GM10248 (cell line): ENCODE measurements at places on chromosomes 12 and 14.

- DNase-seq: no peak
Measured at GRCh38 chr14:89458713-89459420, 41.8 kb upstream of the FOXN3 start.

- DNase-seq: no peak
Measured at GRCh38 chr14:60254176-60254575, 5.2 kb downstream of the PPM1A start.

- no peak for DNase-seq
Measured at GRCh38 chr12:49888461-49889151, 15.1 kb downstream of the FAIM2 start.

DNA sequence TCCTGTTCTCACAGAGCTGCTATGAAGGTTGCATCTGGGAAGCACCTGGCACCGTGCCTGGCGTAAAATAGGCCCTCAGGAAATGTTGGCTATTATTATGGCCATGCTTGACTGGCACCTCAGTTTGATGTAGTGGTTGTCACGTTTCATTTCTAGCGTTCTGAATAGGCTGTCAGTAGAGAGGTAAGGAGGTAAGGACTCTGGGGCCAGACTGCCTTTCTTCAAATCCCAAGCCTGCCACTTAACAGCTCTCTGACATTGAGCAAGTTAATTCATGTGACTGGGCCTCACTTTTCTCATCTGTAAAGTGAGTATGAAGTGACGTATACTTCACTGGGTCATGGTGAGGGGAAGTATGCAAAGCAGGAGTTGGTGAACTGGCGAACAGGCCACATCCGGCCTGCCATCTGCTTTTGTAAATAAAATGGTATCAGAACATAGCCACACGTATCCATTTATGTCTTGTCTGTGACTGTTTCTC, 196.2 kb downstream of the CACNA1C start:
- DNase-seq: peak; percentile 57

- DNase-seq: peak; percentile 31
Measured at GRCh38 chr12:89863493-89863938, 154.9 kb upstream of the ATP2B1 start.

- DNase-seq: no peak
Measured at GRCh38 chr12:40208707-40209446, 15.9 kb upstream of the LRRK2 start.

DNA sequence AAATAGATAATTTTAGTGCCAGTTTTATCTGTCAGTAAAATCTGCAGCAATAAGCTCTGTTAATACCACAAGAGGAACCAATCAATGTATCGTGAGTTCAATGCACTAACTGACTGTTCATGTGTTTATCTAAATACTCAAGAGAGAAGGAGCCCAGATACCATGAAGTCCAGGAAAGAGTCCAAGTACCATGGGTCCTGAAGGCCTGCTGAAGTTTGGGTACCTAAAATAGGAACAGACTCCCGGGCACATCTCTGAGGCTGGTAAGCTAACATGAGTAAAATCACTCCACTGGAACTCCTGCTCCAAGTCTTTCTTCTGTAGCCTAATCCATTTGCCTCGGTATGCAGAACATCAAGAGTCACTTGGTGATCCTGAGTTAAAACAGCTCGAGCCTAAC, 71.1 kb downstream of the PRKD1 start:
- DNase-seq: no peak

GRCh38 chr12:53053218-53054111, 3.6 kb downstream of the TNS2 start:
- no peak for DNase-seq

GRCh38 chr12:70745048-70745447, 107.8 kb upstream of the PTPRB start:
- DNase-seq: no peak

GRCh38 chr12:101877806-101878242, 444 bp downstream of the DRAM1 start:
- peak; percentile 37 for DNase-seq

- DNase-seq: no peak
Measured at GRCh38 chr12:68368327-68368726, 36.2 kb upstream of the MDM1 start.

DNA sequence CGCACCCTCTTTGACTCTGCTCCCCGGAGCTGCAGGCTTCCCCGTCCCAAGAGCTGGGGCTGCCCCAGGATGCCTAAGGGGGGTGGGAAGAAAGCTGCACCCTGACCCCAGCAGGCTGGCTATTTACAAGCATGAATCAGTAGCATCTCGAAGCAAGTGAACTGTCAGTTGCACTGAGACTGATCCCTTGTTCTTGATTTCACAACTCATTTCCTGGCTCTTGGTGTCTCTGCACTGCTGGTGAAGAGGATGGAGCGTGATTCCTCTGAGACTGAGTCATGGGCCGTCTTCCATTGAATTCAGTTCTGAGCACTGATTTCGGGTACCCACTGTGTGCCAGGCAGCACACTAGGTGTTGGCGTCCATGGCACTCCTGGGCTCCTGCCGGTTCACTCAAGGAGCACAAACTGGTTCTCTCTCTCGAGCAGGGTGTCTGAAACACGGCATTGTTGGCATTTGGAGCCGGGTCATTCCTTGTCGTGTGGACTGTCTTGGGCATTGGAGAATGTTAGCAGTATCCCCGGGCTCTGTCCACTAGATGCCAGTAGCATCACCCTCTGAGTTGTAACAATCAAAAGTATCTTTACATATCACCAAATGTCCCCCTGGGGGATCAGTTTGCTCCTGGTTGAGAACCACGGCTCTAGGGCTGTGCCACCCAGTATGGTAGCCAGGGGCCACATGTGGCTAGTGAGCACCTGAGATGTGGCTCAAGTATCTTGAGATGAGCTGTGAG, 86.9 kb downstream of the RIN3 start:
- no peak for DNase-seq

DNA sequence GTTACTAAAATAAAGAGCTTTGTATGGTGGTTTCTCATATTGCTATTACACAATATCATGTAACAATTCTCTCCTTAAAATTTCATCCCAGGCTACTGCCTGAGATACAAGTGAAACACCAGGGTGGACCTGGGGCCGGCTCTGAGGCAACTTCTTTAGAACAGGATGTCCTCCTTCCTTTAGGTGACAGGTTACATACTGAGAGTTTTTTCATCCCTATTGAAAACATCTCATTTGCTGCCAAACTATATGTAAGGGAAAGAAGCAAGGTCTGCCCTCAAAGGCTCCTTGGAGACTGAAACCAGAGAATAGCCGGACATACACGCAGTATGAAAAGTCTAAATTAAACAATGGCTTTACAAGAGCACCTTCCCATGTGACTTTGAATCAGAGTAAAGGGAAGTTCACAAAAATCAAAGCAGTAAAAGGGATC, 139.9 kb downstream of the DUSP6 start:
- no peak for DNase-seq

DNA sequence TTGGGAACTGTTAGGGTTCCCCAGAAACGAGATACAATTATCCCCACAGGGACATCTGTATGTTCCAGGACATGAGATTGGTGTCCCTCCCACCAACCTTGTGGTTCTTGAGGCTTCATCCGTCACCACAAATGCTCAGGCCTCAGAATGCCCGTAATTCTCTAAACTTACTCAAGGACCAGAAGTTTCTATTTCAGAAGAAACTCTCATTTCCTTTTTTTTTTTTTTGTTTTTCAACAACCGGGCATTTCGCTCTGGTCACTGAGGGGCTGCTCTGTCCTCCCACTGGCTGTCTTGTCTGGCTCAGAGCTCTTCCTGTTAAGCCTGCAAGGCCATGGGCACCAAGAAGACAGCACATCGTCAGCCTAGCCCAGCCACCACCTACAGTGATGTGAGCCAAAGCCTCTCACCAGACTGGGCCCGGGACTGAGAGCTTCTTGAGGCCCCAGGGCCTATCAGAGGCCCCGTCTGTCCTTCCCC, 36.2 kb downstream of the VDR start:
- peak; percentile 68 for DNase-seq
